Uterus (tissue), 4 donors: ENCODE measurements at places on chromosomes 7 and 10. TPM values are rescaled to one million over a fixed set of nuclear protein-coding genes. Genes with fewer than 3 reads are reported as not detected.

GRCh38 chr7:93258661-93259060 lies 26.5 kb downstream of the VPS50 start:
- H3K27me3 ChIP-seq, result no peaks in the 10 kb centered on the region
- H3K36me3 ChIP-seq, result no peaks in the 10 kb centered on the region
- no peak overlapping the region for H3K4me3 ChIP-seq
- no peaks in the 10 kb centered on the region for H3K4me1 ChIP-seq
- no peak overlapping the region for H3K27ac ChIP-seq

DNA sequence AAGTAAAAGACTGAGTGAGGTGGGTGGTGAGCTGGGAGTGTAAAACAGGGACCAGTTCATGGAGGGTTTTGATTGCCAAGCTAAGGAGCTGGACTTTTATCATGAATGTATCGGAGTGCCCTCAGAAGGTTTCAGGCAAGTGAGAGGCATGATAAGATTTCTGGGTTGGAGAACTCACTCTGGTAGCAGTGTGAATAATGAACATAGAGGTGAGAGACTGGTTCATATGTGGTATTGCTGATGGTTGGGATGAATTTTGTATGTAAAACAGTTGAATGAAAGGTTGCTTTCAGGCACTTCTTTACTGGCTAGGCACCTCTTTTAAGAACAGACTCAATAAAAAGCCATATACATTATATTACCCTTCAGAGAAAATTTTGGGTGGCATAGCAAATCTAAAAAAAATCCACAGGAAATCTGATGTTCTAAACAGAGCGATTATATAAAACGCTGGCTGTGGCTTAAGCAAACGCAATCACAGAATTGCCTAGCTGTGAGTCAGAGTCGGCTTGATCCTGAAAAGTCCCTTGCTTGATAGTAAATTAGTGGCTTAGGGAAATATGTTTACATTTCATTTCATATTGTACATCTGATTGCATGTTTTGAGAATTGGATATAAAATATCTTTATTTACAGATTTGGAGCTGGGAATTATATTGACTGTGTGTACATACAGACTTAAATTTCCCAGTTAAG lies 92.9 kb upstream of the HDAC9 start:
- no peak overlapping the region for H3K27ac ChIP-seq
- H3K4me1 ChIP-seq, result no peaks in the 10 kb centered on the region
- H3K27me3 ChIP-seq, result no peaks in the 10 kb centered on the region
- no peak for DNase-seq
- no peak overlapping the region for H3K4me3 ChIP-seq

DNA sequence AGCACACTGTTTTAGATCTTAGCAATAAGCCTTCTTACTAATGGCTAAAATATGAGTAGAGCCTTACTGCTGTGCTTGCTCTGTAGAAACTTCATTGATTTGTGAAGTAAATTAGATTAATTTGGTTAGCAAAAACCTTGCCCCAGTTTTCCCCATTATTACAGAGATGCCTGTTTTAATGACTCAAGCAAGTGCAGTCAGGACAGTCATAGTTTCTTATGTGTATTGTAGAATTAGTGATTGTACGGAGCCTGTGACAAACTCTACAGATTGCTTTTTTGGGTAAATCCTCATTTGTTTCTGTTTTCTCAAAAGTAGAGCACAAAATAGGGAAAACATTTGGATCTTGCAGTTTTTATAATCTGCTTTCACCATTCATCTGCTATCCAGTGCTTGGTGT lies 7.0 kb downstream of the TAX1BP1 start:
- no peaks in the 10 kb centered on the region for H3K27me3 ChIP-seq
- no peak overlapping the region for H3K4me3 ChIP-seq
- no peaks in the 10 kb centered on the region for H3K36me3 ChIP-seq
- H3K4me1 ChIP-seq, result no peaks in the 10 kb centered on the region
- H3K27ac ChIP-seq, result no peak overlapping the region

GRCh38 chr10:12432402-12433189 lies 83.2 kb downstream of the CAMK1D start:
- no peak overlapping the region for H3K27ac ChIP-seq
- no peak for DNase-seq
- H3K4me3 ChIP-seq, result no peak overlapping the region

GRCh38 chr10:33102071-33102470 lies 144.0 kb upstream of the ITGB1 start:
- H3K36me3 ChIP-seq, result no peaks in the 10 kb centered on the region
- H3K27ac ChIP-seq, result no peak overlapping the region
- no peak overlapping the region for H3K4me3 ChIP-seq

- H3K4me1 ChIP-seq, result peaks cover 5% of the 10 kb centered on the region
- DNase-seq, result no peak
- H3K4me3 ChIP-seq, result no peak overlapping the region
- no peak overlapping the region for H3K27ac ChIP-seq
Measured at GRCh38 chr7:157276091-157276561, 60.7 kb upstream of the DNAJB6 start.

DNA sequence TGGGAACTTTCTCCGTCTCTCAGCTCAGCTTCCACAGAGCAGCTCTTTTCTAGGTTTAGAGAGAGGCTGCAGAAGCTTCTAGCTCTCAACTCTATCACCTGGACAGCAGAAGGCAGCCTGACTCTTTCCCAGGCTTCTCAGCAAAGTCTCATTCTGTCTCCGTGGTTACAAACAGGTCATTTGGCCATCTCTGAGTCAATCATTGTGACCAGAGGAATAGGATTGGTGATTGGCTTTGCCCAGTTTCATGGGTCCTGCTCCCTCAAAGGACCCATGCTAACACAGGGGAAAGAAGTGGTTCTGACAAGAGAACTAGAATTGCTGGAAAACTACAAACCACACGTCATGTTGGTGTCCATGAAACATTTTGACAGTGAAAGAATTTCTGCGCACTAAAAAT lies 43.6 kb downstream of the PRR15 start:
- H3K36me3 ChIP-seq, result no peaks in the 10 kb centered on the region
- DNase-seq, result no peak
- no peaks in the 10 kb centered on the region for H3K4me1 ChIP-seq

DNA sequence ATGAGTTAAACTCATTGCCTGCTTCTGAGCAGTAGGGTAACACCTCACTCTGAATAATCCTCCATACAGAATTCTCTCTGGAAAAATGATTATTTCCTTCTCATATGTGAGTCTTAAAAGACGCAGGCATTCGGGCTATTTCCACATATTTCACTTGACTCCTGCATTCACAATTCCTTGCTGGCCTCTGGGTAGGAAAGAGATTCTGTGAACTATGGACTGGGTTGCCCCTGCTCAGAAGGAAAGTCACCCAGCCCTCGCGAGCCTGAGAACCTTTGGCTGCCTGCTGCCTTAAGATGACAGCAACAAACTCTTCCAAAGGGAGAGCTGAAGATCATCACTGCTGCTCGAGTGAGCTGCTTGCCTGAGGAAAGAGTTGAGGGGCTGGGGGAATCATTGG lies 216.8 kb downstream of the BAMBI start:
- no peaks in the 10 kb centered on the region for H3K36me3 ChIP-seq
- H3K4me3 ChIP-seq, result no peak overlapping the region
- no peaks in the 10 kb centered on the region for H3K27me3 ChIP-seq

GRCh38 chr10:129280908-129281586 lies 186.0 kb upstream of the MGMT start:
- no peak overlapping the region for H3K27ac ChIP-seq
- no peak overlapping the region for H3K4me3 ChIP-seq
- H3K27me3 ChIP-seq, result no peaks in the 10 kb centered on the region
- DNase-seq, result no peak

GRCh38 chr7:31692451-31692850 lies 5.4 kb downstream of the PPP1R17 start:
- no peak overlapping the region for H3K27ac ChIP-seq
- no peaks in the 10 kb centered on the region for H3K4me1 ChIP-seq
- no peak overlapping the region for H3K4me3 ChIP-seq
- no peaks in the 10 kb centered on the region for H3K36me3 ChIP-seq
- no peak for DNase-seq

CDHR1 gene
- under 0.01 TPM for total RNA-seq

HMX3 gene
- total RNA-seq, result not detected

GUSB gene
- total RNA-seq, result 24.4 TPM

UTF1 gene
- total RNA-seq, result not detected

CRYGN gene
- total RNA-seq, result not detected

EXOC6 gene
- total RNA-seq, result 25.4 TPM

EPHA1 gene
- not detected for total RNA-seq

BAMBI gene
- total RNA-seq, result 17.9 TPM

CYP2C8 gene
- 1.0 TPM for total RNA-seq
